NCI-H2227 treated with DMSO at 0.1 percent for 48 hours (cell line): ENCODE measurements at places on chromosomes 13 and 19.

DNA sequence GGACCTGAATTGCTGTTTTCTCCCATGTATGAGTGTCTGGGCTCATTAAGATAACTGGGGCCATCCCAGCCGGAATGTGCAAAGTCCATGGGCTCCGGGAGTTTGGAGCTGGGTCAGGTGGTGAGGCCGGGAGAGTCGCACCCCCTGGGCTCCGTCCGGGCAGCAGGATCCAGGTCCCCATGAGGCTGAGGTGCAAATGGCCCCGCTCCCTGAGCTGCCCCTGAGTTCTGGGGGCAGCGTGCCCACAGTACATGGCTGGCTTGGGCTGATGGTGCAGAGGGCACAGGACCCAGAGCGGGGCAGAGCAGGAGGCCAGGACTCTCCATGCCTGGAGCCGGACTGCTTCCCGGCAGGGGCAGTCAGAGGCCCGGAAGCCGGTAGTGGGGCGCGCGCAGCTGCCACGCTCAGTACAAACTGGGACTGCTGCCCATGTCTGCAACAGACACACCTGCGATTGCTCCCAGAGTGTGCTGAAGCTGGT lies 136.0 kb downstream of the KDM4B start:
- DNase-seq = no peak

DNA sequence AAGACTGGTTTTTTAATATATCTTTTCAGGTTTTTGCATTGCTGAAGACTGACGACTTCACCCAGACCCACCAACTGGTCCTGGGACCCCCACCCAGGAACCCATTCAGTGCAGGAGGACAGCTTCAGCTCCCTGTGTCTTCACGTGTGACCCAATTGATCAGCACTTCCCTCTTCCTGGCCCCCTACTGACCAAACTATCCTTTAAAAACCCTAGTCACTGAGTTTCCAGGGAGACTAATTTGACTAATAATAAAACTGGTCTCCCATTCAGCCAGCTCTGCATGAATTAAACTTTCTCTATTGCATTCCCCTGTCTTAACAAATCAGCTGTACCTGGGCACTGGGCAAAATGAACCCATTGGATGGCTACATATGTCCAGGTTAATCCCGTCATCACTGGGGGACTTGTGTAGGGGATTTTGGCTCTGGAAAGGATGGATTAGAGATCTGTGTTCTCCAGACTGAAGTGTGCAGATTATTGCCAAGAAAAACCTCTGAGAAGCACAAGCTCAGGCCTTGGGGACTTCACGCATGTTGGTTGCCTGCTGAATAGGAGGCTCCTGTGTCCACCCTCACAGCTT lies 16.3 kb upstream of the PARP4 start:
- DNase-seq = no peak

DNA sequence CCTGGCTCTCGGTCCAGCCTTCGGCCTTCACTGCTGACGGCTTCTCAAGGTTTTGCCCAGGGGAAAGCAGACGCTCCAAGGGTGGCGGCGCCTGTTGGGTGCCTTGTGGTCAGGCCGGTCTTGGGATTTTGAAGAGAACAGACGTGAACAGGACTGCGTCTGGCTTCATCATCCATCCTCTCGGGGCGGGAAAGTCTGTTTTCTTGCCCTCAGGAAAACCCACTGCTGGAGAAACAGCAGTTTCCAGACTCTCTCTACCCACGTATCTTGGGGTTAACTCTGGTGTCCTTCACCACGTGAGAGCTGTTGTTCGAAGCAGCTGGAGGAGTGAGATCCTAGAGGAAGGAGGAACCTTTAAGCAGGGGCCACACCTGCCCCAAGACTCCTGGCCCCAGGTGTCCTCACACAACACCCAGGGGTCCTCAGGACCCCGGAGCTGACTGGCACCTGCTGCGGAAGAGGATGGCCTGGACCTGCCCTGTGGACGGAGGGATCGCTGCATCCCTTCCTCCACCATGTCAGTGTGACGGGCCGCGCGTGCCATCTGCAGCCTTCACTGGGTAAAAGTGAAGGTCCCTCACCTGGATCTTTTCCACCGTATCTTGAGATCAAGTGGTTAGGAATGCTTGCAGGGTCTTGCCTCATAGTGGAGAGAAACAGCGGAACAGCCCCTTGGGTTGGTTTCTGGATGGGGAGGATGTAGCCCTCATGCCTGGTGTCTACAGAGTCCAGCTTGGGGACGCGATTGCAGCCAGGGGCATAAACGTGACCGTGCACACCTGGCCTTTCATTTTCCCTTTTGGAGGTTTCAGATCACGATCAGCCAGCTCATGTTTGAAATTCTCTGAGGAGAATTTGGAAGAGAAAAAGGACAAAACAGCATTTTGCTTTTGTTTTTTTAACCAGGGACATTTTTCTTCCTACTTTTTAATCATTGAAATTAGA lies 69.5 kb upstream of the MCF2L start:
- DNase-seq = no peak

- no peak for DNase-seq
Measured at GRCh38 chr13:23771956-23772355, 117.2 kb downstream of the MIPEP start.

GRCh38 chr13:109345433-109345941 lies 440.9 kb downstream of the IRS2 start:
- no peak for DNase-seq
